ENCODE measurements at places on chromosomes 12 and 14. TPM values are rescaled to one million over a fixed set of nuclear protein-coding genes. Genes with fewer than 3 reads are reported as not detected.
A peak's percentile ranks its signal among the peaks of the same experiment; 100 is the strongest.

GRCh38 chr12:66692170-66692569 lies 13.3 kb upstream of the GRIP1 start:
- DNase-seq = no peak

ZCCHC8 gene
- total RNA-seq = 14.3 TPM

BTG1 gene
- total RNA-seq = 16.6 TPM

DNA sequence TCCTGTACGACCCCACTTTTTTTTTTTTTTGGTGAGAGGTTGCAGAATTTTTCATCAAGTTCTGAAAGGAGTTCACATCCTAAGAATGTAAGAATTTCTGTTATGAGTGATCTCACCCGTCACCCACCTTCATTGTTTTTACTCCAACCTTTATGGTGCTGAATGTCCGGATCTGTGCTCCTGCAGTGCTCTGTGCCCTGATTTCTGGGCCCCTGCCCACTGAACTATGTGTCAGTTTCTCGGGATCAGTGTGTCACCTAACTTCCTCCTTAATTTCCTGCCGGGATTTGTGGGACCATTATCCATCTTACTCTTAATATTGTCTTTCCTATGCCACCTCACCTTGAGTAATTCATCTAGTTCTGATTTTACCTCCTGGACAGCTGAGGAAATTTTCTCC lies 11.6 kb downstream of the RASSF8 start:
- DNase-seq = peak; percentile 45

KCNC2 gene
- total RNA-seq = not detected

- no peak for DNase-seq
Measured at GRCh38 chr14:91155626-91156089, 41.8 kb downstream of the DGLUCY start.

DNA sequence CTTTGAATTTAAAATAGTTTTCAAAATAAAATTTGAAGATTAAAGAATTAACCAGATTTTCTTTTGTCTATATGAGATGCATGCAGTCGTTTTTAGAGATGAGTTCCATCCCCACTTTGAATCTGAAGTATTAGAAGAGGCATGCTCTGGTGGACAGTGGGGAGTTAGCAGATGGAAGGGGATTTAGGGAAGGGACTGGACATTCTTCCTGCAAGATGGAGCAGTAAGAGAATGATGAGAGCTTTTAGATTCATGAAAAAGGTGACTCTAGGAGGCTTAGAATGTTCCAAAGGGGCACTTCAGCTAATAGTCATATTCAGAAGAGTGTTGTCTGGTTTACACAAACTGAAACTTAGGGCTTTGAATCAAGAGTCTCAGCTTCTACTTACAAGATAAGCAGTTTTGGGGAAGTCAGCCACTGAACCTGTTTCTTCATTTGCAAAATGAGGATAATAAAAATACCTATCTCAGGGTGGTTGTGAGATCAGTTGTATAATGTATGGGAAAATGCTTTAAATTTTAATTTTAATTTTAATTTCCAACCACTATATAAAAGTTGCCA lies 3.7 kb downstream of the ZBTB1 start:
- no peak for DNase-seq

DNA sequence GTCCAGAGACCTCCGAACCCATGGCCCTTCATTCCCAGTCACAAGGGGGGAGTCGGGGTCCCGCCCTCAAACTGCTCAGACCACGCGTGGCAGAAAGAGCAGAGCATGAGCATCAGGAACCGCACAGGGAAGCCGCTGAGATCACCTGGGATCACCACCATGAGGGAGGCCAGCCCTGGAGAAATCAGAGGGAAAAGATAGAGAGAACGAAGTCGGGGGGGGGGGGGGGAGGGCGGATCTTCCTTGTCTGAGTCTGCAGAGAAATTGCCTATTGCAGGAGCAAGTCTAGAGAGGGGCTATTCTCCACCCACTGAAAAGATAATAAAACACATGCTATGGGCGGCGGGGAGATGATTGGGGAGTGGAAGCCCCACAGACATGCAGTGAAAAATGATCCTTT lies 884 bp upstream of the TMEM132C start:
- no peak for DNase-seq

- no peak for DNase-seq
Measured at GRCh38 chr14:81535396-81536164, 1.9 kb upstream of the SEL1L start.

DNA sequence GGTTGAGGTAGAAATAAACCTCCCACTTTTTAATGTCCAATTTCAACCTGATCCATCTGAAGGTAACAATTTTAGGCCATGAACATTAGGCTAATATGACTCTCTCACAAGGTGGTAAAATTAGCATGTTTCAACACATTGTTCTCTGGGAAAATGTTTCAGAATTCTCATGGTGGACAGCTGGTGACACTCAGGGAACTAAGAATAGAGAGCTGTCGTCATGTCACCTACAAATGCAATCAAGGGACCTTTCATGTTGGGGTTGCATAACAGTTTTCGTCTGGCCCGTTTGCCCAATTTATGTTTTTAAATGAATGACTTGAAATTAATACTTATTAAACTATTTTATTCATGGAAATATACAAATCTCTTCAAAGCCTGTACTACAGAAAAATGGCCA lies 180.7 kb upstream of the PRICKLE1 start:
- DNase-seq = no peak

ACVRL1 gene
- 393 TPM for total RNA-seq

- DNase-seq = peak; percentile 45
Measured at GRCh38 chr12:100741084-100741711, 53.4 kb upstream of the ANO4 start.

DNA sequence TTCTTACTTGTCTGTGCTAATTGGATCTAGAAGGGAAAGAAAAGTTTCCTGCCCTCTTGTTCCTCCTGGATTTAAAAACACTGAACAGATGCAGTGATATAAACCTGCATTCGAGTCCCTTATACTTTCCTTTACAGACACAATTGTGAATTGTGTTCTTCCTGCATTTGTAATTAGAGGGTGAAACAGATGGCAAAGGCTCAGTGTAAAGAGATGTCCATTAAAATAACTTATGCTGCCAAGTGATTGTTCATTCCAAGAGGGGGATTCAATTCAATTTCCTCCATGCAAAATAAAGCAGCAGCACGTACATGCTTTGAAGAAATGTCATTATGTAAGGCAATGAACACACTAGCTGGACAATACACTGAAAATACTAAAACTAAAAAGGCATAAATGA lies 248.3 kb upstream of the LRIG3 start:
- no peak for DNase-seq

PAN2 gene
- 10.9 TPM for total RNA-seq

- no peak for DNase-seq
Measured at GRCh38 chr12:82793751-82794281, 107.1 kb downstream of the TMTC2 start.

GRCh38 chr12:91133871-91134270 lies 22.6 kb upstream of the LUM start:
- no peak for DNase-seq

DNA sequence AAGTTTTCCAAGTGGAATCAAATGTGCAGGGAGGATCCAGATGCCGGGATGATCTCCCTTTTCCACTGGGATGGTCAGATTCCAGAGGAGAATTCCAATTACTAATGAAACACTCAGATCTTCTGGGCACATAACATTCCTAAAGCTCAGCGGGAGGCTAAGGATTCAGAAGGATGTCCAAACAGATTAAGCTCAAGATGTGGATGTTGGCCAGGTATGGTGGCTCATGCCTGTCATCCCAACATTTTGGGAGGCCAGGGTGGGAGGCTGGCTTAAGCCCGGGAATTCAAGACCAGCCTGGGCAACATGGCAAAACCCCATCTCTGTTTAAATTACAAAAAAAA lies 62.0 kb upstream of the PNMA1 start:
- no peak for DNase-seq

ATXN3 gene
- total RNA-seq = 107 TPM

Data from lung microvascular endothelial cell (primary cell).